DMS79 (cell line): ENCODE measurements at places on chromosomes 11 and 22.

GRCh38 chr22:32080904-32081303 lies 37.8 kb downstream of the SLC5A1 start:
- DNase-seq: no peak

GRCh38 chr11:80473562-80473961 lies 1032.7 kb upstream of the TENM4 start:
- DNase-seq: no peak

DNA sequence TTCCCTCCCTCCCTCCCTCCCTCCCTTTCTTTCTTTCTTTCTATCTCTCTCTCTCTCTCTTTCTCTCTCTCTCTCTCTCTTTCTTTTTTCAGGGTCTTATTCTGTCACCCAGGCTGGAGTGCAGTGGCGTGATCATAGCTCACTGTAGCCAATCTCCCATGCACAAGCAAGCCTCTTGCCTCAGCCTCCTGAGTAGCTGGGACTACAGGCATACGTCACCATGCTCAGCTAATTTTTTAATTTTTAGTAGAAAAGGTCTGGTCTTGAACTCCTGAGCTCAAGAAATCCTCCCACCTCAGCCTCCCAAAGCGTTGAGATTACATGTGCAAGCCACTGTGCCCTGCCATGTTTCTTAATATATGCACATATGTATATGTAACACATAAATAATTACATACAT lies 19.0 kb downstream of the TSKU start:
- DNase-seq: no peak

DNA sequence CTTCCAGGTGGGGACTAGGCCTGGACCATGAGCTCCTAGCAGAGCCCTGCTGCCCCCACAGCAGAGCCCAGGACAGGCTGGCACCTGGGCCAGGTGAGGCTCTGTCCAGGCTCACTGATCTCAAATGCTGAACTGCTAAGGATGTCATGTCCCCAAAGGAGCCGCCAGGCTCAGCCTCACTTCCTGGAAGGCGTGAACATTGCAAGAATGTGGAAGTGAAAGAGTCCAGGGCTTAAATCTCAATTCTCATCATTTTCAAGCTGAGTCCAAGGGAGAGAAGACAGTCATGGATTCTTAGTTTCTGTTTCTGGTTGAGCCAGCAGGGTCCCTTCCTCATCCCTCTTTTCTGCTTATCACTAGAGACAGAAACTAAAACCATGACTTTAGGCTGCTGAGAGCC lies 5.0 kb downstream of the ASCL2 start:
- DNase-seq: no peak

GRCh38 chr11:48341466-48341865 lies 16.7 kb downstream of the OR4C3 start:
- DNase-seq: no peak

DNA sequence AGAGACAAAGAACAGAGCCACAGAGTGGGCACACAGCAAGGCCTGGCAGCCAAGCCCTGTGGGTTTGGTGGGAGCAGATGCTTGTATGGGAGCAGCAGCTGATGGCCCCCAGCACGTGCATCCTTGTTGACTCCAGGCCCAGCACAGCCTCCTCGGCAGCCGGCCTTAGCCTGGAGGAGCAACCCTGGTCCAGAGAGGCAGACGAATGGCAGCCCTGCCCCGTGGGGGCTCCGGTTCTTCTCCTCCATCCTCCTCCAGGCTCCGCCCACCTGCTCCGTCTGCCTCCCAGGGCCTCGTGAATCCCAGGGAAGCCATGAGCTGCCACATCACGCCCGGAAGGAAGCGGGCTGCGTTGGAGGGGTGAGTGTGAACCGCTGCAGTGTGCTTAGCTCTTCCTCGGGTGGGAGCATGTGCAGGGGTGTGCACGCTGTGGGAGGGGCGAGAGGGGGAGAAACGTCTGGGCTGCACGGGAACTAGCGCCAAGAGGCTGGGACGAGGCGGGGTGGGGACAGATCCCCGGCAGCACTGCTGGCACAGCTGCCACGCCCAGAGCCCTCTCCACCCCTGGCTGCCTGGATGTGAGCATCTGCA lies 36.3 kb upstream of the JAM3 start:
- DNase-seq: no peak

DNA sequence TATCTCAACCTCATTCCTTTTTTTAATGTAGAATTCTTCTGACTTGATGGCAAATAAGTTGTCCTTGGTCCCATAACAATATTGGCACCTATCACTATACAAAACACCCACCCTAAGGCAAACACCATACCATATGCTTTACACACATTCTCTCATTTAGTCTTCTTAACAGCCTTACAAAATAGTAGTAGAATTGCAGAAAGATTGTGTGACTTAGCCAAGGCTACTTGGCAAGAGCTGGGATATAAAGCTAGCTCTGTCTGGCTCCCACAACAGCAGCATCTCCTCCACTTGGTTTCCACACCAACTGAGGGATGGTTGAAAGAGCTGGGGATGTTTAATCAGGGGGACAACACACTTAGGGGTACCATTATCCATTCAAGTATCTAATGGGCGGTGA lies 9.8 kb upstream of the ZDHHC13 start:
- no peak for DNase-seq

DNA sequence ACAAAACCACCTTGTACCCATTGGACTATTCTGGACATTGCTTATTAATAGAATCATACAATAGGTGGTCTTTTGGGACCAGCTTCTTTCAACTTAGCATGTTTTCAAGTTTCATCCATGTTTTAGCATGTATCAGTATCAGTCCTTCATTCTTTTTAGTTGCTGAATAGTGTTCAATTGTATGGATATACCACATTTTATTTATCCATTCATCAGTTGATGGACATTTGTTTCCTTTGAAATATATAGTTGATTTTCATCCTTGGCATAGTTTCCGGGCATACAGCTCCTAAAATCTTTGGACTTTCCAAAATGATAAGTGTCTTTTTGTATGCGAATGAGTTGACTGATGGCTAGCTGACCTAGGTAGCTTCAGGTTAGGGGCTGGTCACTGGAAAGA lies 12.2 kb downstream of the PPP6R3 start:
- DNase-seq: no peak

DNA sequence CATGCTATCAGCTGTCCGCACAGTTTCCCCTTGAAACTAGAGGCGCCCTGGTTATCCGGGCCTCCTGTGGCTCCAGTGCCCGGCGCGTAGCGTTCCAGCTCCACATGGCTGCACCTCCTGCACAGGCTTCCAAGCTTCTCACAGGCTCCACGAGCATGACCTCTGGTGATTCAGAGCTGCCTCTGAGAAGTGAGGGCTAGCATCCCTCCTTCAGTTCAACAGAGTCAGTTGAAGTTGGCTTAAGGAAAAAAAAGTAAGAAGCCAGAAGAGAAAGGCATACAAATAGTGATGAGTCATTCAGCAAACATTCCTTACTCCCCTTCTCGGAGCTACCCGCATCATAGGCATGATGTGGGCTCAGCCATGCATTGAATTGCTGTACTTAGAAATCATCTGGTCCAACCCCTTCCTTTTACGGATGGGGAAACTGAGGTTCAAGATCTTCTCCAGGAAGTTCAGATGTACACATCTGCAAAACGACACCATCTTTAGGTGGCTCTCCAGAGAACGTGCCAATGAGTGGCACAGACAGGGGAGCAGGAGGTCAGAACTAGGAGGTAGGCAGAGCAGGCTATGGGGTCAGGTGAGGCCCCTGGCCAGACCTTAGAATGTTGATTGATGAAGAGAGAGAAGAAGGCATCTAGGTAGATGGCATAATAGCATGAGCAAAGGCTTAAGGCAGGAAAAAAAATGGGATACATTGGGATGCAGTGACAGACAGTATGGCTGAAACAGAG lies 216.3 kb upstream of the TBCEL start:
- DNase-seq: peak; percentile 10

GRCh38 chr11:83715927-83716535 lies 429.9 kb upstream of the CCDC90B start:
- DNase-seq: no peak

GRCh38 chr11:124791626-124792341 lies 8.4 kb downstream of the MSANTD2 start:
- DNase-seq: no peak

- DNase-seq: no peak
Observed at GRCh38 chr11:9895006-9895405, 231.1 kb downstream of the SWAP70 start.

GRCh38 chr11:1447845-1448825 lies 38.4 kb downstream of the MOB2 start:
- no peak for DNase-seq

DNA sequence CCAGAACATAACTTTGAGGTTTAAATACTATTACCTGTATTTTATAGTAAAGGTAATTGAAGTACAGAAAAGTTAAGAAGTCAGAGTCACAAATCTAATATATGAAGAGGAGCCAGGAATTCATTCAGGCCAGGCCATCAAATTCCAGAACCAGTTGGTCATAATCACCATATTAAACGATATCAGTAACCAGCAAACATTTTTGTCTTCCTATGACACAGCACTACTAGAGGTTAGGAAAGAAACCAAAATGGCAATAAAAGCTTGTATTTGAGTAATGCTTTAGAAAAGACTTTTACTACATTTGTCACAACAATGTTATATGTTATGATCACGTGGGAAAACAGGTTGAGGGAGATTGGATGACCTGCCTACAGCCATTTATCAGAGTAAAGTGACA lies 62.2 kb downstream of the DKK3 start:
- DNase-seq: no peak

DNA sequence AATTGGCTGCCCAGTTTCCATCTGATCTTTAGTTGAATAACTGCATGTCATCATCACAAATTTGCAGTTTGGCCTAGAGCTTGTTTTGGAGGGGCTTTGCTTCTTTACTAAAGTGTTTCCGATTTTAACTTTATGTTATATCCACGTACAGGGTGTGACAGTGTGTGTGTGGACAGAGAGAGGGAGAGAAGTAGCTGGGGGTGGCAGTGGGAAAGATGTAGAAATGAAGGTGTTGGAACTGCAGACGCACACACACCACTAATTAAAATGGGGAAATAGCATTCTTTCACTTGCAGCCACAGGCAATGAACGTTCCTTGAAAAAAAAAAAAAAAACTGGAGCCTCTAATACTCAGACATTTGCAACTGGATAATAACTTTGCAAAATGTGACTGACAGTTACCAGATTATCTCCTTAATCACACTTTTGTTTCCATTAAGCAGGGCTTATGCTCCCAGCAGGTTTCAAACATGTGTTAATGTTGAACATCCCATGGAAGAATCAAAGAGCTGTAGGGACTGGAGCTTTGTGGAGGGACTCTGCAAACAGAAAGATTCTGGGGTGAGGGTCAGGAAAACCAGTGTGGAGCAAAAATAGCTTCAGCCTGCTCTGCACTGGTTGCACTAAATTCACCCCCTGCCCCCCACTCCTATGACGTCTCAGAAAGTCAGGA lies 238.1 kb upstream of the TENM4 start:
- DNase-seq: no peak

- no peak for DNase-seq
Observed at GRCh38 chr11:128407962-128408361, 179.4 kb downstream of the ETS1 start.

DNA sequence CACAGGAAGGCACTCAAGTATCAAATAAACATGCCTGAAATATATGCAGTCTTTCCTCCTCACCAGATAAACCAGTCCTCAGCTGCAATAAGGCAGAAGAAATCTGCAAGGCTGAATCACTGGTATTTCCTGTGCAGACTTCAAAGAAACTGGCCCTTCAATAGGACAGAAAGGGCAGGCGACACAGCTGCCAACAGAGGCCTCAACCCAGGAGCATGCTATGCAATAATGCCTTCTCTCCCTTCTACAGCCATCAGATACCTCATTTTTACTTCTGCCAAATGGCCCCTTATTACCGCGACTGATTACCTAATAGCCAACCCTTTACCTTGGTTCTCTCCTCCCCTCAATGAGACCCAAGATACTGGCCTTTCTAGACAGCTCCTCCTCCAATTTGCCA lies 8.0 kb downstream of the NUMA1 start:
- DNase-seq: no peak

DNA sequence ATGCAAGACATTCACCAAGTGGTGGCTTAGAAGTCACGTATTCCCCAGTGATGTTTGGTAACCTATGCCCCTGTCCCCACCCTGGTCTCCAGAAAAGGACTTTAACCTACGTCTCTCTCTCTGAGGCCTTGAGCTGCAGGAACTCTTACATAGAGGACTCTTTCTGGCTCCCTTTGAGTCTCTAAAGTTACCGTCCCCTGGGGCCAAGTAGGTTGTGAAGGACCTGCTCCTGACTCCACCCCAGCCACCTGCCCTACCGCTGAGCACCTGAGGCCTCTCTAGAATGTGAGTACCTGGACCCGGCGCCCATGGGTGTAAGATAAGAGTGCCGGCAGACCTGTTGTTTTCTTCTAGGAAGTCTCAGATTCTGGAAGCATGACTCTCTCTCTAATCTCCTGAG lies 95.4 kb downstream of the TIMP3 start:
- no peak for DNase-seq

GRCh38 chr11:42901084-42901483 lies 410.7 kb upstream of the API5 start:
- DNase-seq: no peak
